Left colon (tissue), 2 donors: ENCODE measurements at places on chromosomes 2 and 18. TPM values are rescaled to one million over a fixed set of nuclear protein-coding genes. Genes with fewer than 3 reads are reported as not detected.

DQX1 gene
- total RNA-seq = 34.3 TPM

CFAP210 gene
- not detected for total RNA-seq

TTC21B gene
- 14.0 TPM for total RNA-seq

ANKRD30B gene
- 0.24 TPM for total RNA-seq

MARCHF4 gene
- total RNA-seq = 0.37 TPM

STPG4 gene
- 0.47 TPM for total RNA-seq

NYAP2 gene
- not detected for total RNA-seq

DSC3 gene
- total RNA-seq = 0.34 TPM
